PC-9 (cell line): ENCODE measurements at places on chromosomes 7 and 10. TPM values are rescaled to one million over a fixed set of nuclear protein-coding genes. Genes with fewer than 3 reads are reported as not detected.

Gene EEPD1
- 6.0 and 9.4 TPM in 2 replicates for total RNA-seq

Gene UPK3B
- total RNA-seq: 16.8 and 19.2 TPM in 2 replicates

Gene CLEC2L
- not detected in 2 replicates for total RNA-seq

Gene CUZD1
- 1.4 and 2.0 TPM in 2 replicates for total RNA-seq

Gene NOM1
- 25.4 and 28.3 TPM in 2 replicates for total RNA-seq

Gene CYP3A7
- total RNA-seq: not detected in 2 replicates

Gene SP8
- total RNA-seq: not detected in 2 replicates

Gene NPY4R
- 2.9 and 3.1 TPM in 2 replicates for total RNA-seq

Gene ZDHHC4
- 96.1 and 123 TPM in 2 replicates for total RNA-seq

Gene KIAA1217
- 26.2 and 41.1 TPM in 2 replicates for total RNA-seq

Gene OR2A12
- total RNA-seq: not detected in 2 replicates

Gene CYP2E1
- total RNA-seq: 1.6 and 3.0 TPM in 2 replicates

Gene DRGX
- not detected in 2 replicates for total RNA-seq

Gene C7orf25
- total RNA-seq: 4.9 and 7.3 TPM in 2 replicates

Gene SGCE
- 23.1 and 37.7 TPM in 2 replicates for total RNA-seq

Gene KCP
- total RNA-seq: 9.9 and 15.4 TPM in 2 replicates

Gene SCD
- total RNA-seq: 220 and 518 TPM in 2 replicates

Gene ASB15
- not detected in 2 replicates for total RNA-seq

Gene ENTPD1
- not detected in 2 replicates for total RNA-seq

Gene ABCC2
- total RNA-seq: 132 and 174 TPM in 2 replicates

Gene IFIT1B
- not detected in 2 replicates for total RNA-seq

Gene NKX2-3
- total RNA-seq: not detected in 2 replicates

Gene SUN3
- total RNA-seq: 0.24 TPM in 1 of 2 replicates, not detected in the other

Gene CYP26A1
- 2.2 TPM in 2 replicates for total RNA-seq

Gene AMPH
- total RNA-seq: not detected in 2 replicates

Gene SFRP5
- not detected in 2 replicates for total RNA-seq

Gene PDCD11
- total RNA-seq: 20.4 and 20.5 TPM in 2 replicates

Gene GJD4
- total RNA-seq: not detected in 2 replicates

Gene CYP2C19
- total RNA-seq: not detected in 2 replicates

Gene LDB3
- 0.63 and 0.73 TPM in 2 replicates for total RNA-seq
